H1 (cell line): ENCODE measurements at places on chromosomes 3 and 15.

- DNase-seq: no peak
Observed at GRCh38 chr3:142077155-142077858, 72.0 kb downstream of the TFDP2 start.

DNA sequence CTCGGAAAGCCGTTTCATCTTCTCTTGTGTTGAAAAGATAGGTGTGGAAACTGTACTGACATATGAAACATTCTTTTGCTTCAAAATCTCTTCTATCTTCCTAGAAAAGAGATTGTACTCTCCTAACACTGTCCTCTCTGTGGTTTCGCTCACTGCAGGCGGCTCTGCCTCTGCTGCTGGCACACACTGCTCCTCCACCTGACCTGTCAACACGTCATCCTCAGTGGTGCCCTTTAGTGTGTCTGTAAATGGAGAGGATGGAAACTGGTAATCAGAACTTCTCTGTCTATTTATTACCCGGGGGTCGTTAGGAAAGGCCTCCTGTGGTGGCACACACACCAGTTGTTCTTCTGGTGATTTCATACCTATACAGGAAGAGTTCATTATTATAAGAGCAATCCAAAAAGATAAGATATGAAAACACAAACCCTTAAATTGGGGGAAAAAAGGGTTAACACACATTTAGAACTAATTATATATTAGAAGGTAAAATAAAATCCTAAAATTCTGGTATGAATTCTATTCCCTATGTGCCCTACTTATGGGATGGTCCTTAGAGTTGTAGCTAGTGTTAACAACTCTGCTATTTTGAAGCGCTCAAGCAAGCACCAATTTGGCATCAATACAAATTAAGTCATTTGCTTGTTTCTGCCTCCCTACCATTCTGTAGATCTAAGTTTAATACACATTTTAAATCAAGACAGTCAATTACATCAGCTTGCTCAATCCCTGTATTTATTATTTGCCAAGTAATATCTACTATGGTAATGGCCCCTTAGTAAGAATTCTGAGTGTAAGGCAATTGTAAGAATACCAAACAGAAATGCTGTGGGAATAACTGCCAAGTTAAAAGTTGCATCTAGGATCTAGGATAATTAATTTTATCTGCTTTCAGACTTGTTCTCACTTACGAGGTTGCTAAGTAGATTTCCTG is 49.2 kb downstream of the TASOR start:
- DNase-seq: no peak

DNA sequence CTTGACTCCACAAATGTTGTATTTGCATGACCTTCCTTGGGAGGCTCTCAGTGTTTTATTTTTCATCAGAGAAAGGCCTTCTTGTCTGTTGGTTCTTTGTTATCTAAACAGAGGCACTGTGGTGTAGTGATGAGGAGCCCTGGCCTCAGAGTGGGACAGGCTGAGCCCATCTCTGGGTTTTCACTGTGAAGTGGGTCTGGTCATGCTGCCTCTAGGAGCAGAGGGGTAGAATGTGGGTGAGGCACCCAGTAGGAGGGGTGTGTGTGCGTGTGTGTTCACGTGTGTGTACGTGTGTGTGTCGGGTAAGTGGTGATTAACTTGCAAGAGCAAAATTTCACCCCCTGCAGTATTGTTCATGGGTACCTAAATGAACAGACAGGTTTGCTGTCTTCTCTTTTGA is 14.4 kb downstream of the KLF13 start:
- no peak for DNase-seq

GRCh38 chr3:141646760-141647561 is 91.1 kb upstream of the RNF7 start:
- DNase-seq: no peak

DNA sequence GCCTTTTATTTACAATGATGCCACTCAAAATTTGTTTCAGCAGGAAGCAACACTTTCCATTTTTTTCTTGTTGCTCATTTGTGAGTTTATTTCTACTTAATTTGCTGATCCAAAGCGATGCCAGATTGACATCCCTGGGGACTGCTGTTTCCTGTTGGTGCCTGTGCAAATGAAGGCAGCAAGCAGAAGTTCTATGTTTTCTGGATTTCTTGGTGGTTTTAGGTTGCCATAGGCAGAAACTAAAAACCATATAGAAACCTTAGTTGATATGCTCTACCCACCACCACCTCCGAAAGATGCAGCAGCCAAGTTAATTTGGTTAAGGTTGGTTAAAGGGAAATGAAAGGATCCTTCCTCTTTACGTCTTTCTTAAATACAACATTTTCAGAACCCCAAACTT is 356.2 kb downstream of the RBMS3 start:
- no peak for DNase-seq
